Neural crest cell (in vitro differentiated cells): ENCODE measurements at places on chromosomes 7 and 10. TPM values are rescaled to one million over a fixed set of nuclear protein-coding genes. Genes with fewer than 3 reads are reported as not detected.

DNA sequence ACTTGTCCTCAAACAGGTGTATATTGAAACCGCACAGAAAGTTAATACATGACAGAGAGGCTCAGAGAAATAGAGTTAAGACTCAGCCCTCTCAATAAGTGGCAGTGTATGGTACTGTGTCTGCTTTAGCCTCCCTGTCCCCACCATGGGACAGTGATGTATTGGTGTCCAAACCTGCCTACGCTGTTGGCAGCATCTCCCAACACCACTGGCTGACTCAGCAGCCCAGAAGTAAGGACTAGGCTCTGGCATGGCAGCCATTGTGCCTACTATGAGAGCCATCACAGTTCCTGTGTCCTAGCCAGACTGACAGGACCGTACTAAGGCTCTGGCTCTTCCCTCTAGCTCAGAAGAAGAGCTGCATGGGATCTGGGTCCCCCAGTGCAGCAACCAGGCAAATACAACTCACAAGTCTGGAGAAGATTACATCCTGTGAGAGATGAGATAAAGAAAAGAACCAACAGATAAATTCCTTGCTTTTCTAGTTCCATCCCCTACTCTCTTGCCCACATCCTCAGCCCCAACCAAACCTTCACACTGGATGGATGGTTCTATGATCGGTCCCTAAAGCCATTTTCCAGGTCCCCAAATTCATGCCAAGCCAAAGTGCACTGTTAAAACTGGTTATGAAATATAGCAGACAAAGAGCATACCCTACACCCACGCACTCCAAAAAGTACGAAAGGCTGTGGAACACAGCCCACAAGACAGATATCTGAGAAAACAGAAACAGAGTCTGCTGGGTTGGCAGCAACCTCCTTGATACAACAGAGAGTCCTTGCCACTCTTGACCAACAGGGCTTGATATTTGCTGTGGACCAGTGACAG, 44.1 kb upstream of the DMTF1 start:
- H3K27ac ChIP-seq, result no peak overlapping the region
- H3K4me1 ChIP-seq, result no peaks in the 10 kb centered on the region
- no peak overlapping the region for H3K4me3 ChIP-seq
- no peak for DNase-seq
- H3K36me3 ChIP-seq, result no peaks in the 10 kb centered on the region
- H3K27me3 ChIP-seq, result no peaks in the 10 kb centered on the region

KEL gene
- 1.4 and 1.7 TPM in 2 replicates for total RNA-seq

PLAU gene
- total RNA-seq, result 3.5 and 4.2 TPM in 2 replicates

SPDYE5 gene
- total RNA-seq, result not detected in 2 replicates

DNA sequence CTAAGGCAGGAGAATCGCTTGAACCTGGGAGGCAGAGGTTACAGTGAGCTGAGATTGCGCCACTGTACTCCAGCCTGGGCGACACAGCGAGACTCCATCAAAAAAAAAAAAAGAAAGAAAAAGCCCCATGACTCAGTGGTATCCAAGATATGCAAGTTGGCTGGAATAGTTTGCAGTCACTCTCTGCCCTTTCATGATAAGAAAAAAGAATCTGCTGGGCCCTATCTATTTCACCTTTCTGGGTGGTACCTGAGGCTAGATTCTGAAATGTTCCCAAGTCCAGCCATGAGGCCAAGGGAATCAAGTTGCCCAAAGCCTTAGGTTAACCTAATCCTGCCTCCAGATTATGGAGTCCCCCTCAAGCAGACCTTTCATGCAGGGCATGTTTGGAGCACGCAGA, 24.3 kb downstream of the NKX2-3 start:
- peaks cover 82% of the 10 kb centered on the region for H3K27me3 ChIP-seq
- H3K36me3 ChIP-seq, result no peaks in the 10 kb centered on the region
- no peak overlapping the region for H3K4me3 ChIP-seq
- no peak for DNase-seq
- no peak overlapping the region for H3K27ac ChIP-seq
- no peaks in the 10 kb centered on the region for H3K4me1 ChIP-seq

DNA sequence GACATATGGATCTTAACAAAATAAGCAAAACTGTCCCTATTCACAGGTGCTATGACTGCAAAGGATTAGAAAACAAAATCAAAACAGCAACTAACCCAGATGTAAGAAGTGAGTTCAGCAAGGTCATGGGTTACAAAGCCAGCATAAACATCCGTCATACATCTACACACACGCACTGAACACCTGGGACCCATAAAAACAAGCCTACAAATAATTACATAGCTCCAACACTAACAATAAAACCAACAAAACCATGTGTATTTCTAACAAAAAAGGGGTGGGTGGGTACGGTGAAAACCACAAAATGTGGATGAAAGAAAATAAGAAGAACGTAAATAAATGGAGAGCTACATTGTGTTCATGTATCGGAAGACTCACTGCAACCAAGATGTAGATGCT, 256.8 kb downstream of the ELFN1 start:
- H3K4me3 ChIP-seq, result no peak overlapping the region
- H3K27ac ChIP-seq, result peak overlapping the region; percentile 11
- H3K4me1 ChIP-seq, result peaks cover 7% of the 10 kb centered on the region
- no peaks in the 10 kb centered on the region for H3K27me3 ChIP-seq
- no peak for DNase-seq
- H3K36me3 ChIP-seq, result peaks cover 10% of the 10 kb centered on the region

FAM185A gene
- total RNA-seq, result 7.7 and 9.0 TPM in 2 replicates

DNA sequence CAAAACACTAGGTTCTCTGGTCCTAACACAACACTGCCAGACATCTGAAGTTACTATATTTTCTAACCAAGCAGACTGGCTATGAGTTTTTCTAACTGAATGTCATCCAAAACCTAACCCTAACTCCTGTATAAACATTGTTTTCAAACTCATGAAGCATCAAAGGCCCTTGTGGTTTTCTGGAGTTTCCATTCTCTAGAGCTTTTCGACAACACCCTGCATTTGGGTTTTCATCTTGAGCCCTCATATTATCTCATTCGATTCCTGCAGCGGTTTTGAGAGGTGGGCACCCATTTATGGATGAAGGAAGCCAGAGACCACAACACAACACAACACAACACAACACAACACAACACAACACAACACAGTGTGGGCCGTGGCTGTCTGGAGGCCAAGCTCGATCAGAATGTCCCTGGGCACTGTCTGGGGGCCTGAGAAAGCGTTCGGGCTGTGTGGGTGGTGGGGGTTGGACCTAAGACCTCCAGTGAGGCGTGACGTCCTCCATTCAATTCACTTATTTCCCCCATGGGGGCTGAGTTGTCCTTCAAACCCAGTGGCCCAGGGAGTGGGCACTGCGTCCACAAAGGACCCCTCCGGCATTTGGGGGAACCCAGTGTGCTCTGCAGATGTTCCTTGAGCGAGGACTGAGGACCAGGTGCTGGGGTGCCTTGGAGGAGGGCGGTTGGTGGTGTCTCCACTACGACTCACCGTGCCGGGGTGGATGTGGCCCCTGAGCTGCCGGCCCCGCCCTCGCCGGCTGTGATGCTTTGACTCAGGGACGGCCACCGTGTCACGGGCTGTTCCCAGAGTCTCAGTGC, 490.4 kb downstream of the DNAJB6 start:
- no peak overlapping the region for H3K27ac ChIP-seq
- no peak overlapping the region for H3K4me3 ChIP-seq
- no peaks in the 10 kb centered on the region for H3K27me3 ChIP-seq
- H3K4me1 ChIP-seq, result peaks cover 3% of the 10 kb centered on the region
- DNase-seq, result no peak
- peaks cover 3% of the 10 kb centered on the region for H3K36me3 ChIP-seq

ABCA13 gene
- total RNA-seq, result 0.75 and 0.89 TPM in 2 replicates

GRCh38 chr10:69496352-69497230, 45.3 kb downstream of the TSPAN15 start:
- H3K27ac ChIP-seq, result no peak overlapping the region
- no peaks in the 10 kb centered on the region for H3K27me3 ChIP-seq
- H3K4me3 ChIP-seq, result no peak overlapping the region
- H3K4me1 ChIP-seq, result peaks cover 25% of the 10 kb centered on the region
- DNase-seq, result no peak

PNLIPRP2 gene
- not detected in 2 replicates for total RNA-seq

ADAM12 gene
- 81.4 and 82.4 TPM in 2 replicates for total RNA-seq

DNA sequence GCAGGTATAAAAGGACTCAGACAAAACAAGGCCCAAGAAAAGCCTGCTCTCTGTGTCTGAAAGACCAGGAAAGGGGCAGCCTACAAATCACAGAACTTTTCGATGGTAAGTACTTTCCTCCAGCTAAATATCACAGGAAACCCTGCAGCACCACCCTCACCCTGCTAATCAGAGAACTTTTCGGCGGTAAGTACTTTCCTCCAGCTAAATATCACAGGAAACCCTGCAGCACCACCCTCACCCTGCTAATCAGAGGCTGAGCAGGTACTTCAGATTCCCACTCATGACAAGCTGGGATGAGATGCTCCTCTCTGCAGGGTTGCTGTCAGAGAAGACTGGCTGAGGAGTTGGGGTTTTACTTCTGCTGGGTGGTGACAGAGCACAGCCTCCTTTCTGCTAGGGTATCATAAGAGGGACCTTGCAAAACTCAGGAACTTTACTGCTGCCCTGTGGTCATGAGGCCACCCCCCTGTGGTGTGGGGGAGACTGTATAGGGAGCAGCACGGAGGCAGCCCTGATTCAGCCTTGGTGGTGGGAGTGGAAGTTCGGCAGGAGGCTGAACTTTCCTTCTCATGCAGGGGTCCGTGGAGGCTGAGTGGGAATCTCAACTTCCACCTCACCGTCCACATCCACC, 7.2 kb downstream of the WDR37 start:
- no peak overlapping the region for H3K4me3 ChIP-seq
- no peaks in the 10 kb centered on the region for H3K27me3 ChIP-seq
- no peak for DNase-seq
- H3K4me1 ChIP-seq, result peaks cover 8% of the 10 kb centered on the region
- no peak overlapping the region for H3K27ac ChIP-seq
